Left ventricle myocardium superior (tissue), 1 donor: ENCODE measurements at places on chromosomes 16 and 17. TPM values are rescaled to one million over a fixed set of nuclear protein-coding genes. Genes with fewer than 3 reads are reported as not detected.

Gene PTX4
- total RNA-seq, result not detected

Gene CHTF8
- 51.7 TPM for total RNA-seq

Gene MMP25
- total RNA-seq, result 2.8 TPM

Gene CCDC154
- 1.6 TPM for total RNA-seq

Gene DOC2B
- 3.9 TPM for total RNA-seq

Gene SOX9
- total RNA-seq, result 7.3 TPM

Gene GNAO1
- 23.6 TPM for total RNA-seq

Gene NPW
- total RNA-seq, result not detected

Gene CRYM
- total RNA-seq, result 78.2 TPM

Gene CIBAR2
- not detected for total RNA-seq

Gene GAS2L2
- 0.27 TPM for total RNA-seq

Gene OR3A3
- total RNA-seq, result not detected

Gene NEUROD2
- not detected for total RNA-seq

Gene ABCA3
- 7.7 TPM for total RNA-seq

Gene PABPN1L
- not detected for total RNA-seq

Gene G6PC1
- total RNA-seq, result not detected

Gene CENPX
- total RNA-seq, result 27.0 TPM

Gene AATK
- total RNA-seq, result 14.5 TPM
